Caco-2 (cell line): ENCODE measurements at places on chromosomes 2 and 18. TPM values are rescaled to one million over a fixed set of nuclear protein-coding genes. Genes with fewer than 3 reads are reported as not detected.

- no peak overlapping the region for H3K4me3 ChIP-seq
- no peaks in the 10 kb centered on the region for H3K36me3 ChIP-seq
- H3K27ac ChIP-seq: no peak overlapping the region
- no peaks in the 10 kb centered on the region for H3K4me1 ChIP-seq
- no peak for DNase-seq
- H3K27me3 ChIP-seq: no peaks in the 10 kb centered on the region
These were observed 599.1 kb upstream of the FSHR start for GRCh38 chr2:49753344-49753985.

OXER1 gene
- total RNA-seq: 10.9 and 11.0 TPM in 2 replicates

DNA sequence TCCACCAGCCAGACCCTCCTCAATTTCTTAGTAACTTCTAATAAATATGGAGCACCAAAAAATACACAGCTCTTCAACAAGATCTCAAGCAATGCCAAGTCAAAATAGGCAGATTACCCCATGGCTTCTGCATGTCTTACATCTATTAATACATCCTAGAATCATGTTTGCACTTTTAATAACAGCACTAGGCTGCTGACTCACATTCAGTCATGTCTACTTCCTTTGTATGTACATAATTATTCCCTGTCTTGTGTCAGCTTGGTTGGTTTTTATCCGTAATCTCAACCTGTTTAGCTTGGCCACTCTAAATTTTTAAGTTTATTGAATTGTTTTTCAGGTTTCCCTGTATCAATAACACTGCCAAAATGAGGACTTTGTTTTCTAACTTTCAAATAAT lies 420.1 kb upstream of the ACVR2A start:
- peaks cover 39% of the 10 kb centered on the region for H3K4me1 ChIP-seq
- peak overlapping the region; percentile 73 for H3K27ac ChIP-seq
- no peak overlapping the region for H3K4me3 ChIP-seq
- H3K36me3 ChIP-seq: peaks cover 2% of the 10 kb centered on the region; the same call in 1 of the 2 replicates
- H3K27me3 ChIP-seq: no peaks in the 10 kb centered on the region
- DNase-seq: no peak

SLC4A5 gene
- total RNA-seq: 1.9 and 2.2 TPM in 2 replicates

ASB18 gene
- total RNA-seq: not detected in 2 replicates

REG3A gene
- total RNA-seq: 0.45 and 1.1 TPM in 2 replicates

DNA sequence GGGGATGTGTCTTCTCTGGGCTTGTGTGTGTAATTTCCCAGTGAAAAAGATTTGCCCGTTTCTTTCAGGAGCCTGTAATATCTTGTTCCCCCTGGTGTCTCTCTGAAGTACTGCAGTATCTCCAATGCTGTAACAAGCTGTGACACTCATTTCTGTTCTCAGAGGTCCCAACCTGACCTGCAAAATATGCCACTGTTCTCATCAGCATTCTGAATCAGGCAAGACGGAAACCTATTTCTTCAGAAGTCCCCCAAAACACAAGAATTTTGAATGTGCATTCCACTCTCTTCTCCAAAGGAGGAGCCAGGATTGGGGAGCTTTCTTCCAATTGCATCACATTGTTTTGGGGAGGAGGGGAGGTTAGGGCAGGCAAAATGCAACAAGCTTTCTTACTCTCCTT lies 77.0 kb upstream of the CNGA3 start:
- H3K27me3 ChIP-seq: no peaks in the 10 kb centered on the region
- no peaks in the 10 kb centered on the region for H3K4me1 ChIP-seq
- peak; percentile 69 for DNase-seq
- H3K4me3 ChIP-seq: no peak overlapping the region
- no peaks in the 10 kb centered on the region for H3K36me3 ChIP-seq

SLC23A3 gene
- total RNA-seq: 6.5 and 7.1 TPM in 2 replicates

GRCh38 chr2:171522052-171522787 lies at the start of gene CYBRD1:
TSS of gene CYBRD1 (plus strand) at chr2:171522474. CDS start at chr2:171522546, 72 bp downstream.
- DNase-seq: peak; percentile 50
- no peak within 1 kb of the TSS for H3K27ac ChIP-seq

GRCh38 chr2:231613331-231613662 lies 20.6 kb downstream of the TEX44 start:
- DNase-seq: no peak
- H3K4me1 ChIP-seq: peaks cover 48% of the 10 kb centered on the region
- no peaks in the 10 kb centered on the region for H3K27me3 ChIP-seq
